ENCODE measurements at places on chromosomes 4 and X.

- DNase-seq = no peak
Measured at GRCh38 chr4:143347484-143348111, 10.9 kb downstream of the GAB1 start.

DNA sequence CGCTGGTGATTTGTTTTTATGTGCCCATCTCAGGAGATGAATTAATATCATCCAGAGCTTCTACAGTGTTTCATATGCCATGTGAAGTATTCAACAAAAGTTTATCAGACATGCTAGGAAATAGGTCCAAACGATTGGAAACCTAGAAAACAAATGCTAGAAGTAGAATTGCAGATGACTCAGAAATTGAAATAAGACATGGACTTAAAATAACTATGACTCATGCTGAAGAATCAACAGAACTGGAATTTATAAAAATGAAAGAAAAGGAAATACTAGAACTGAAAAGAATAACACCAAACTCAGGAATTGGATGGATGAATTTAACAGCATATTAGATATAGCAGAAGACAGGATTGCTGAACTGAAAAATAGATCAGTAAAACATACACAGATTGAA is 172.7 kb upstream of the GIMD1 start:
- DNase-seq = no peak

- no peak for DNase-seq
Measured at GRCh38 chrX:149996515-149996914, 58.2 kb upstream of the EOLA2 start.

GRCh38 chr4:108601532-108601931 is 18.8 kb upstream of the RPL34 start:
- DNase-seq = no peak

- DNase-seq = no peak
Measured at GRCh38 chr4:1504595-1505500, 98.6 kb upstream of the NKX1-1 start.

DNA sequence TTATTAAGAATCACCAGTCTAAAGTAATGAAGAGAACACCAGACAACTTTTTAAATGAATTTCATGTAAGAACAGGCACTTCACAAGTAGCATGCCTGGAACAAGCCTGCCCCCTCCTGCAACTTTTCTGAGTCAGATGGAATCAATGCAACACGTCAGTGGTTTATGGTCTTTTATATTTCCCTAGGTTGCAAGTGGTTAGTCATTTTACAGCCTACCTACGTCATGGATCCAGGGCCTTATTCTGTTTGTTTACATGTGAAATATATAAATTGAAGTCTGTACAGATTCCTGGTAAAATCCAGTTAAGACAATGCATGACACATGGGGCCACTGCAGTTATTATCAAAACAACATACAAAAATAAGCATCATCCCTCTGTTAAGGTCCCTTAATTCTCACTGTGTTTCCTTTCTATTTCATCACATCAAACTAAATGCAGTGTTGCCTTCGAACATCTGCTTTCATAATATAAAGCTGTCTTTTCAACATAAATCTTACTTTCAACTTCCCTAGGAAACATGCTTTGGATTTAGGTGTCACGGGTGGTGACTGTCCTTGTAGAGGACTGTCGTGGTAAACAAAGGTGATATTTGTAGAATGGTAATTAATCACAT is 309.3 kb downstream of the FRMPD4 start:
- no peak for DNase-seq

DNA sequence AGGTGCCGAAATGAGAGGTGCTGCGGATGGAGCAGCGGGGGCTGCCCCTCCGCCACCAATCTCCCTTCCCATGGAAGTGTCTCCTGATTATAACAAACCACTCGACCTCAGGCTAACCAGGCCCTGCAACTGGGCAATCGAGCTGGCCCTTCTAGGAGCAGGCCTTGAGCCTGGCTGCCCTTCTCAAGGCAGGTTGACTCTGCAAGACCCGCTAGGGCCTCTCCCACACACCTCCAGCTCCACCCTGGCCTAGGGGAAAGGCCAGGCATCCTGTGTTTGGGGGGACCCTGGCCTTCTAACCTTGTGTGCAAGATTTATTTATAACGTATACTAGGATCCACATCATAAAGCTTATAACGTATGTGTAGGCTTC is 3.7 kb upstream of the BCOR start:
- no peak for DNase-seq

DNA sequence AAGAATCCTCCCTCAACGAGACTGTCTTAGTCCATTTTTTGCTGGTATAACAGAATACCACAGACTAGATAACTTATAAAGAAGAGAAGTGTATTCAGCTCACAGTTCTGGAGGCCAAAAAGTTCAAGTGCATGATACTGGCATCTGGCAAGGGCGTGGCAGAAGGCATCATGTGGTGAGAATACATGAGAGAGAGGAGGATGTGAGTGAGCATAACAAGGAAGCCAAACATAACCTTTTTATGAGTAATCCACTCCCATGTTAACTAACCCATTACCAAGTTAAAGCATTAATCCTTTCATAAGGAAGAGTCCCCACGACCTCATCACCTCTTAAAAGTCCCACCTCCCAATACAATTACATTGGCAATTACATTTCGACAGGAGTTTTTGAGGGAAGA is 504.6 kb downstream of the IQCM start:
- DNase-seq = no peak

GRCh38 chr4:129167640-129168260 is 71.8 kb downstream of the C4orf33 start:
- DNase-seq = no peak

DNA sequence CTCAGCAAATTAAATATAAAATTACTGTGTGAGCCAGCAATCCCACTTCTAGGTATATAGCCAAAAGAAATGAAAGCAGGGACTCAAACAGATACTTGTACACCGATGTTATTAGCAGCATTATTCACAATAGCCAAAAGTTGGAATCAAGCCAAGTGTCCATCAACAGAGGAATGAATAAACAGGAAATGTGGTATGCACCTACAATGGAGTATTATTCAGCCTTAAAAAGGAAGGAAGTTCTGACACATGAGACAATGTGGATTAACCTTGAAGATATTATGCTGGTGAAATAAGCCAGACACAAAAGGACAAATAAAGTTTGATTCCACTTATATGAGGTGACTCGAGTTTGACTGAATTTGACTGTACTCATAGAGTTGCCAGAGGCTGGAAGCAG is 108.3 kb upstream of the DUSP21 start:
- no peak for DNase-seq

- DNase-seq = no peak
Measured at GRCh38 chr4:100682477-100683218, 164.8 kb upstream of the EMCN start.

DNA sequence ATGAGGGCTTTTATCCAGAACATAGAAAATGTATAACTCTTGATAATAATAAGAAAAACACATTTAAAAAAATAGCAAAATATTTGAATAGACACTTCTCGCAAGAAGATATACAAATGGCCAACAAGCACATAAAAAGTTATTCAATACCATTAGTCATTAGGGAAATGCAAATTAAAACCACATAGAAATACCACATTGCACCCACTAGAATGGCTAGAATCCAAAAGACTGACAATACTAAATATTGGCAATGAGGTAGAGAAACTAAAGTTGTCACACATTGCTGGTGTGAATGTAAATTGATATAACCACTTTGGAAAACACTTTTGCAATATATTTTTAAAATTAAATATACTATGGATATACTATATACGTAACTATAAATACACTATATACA is 754.3 kb upstream of the MAGEB2 start:
- DNase-seq = no peak

DNA sequence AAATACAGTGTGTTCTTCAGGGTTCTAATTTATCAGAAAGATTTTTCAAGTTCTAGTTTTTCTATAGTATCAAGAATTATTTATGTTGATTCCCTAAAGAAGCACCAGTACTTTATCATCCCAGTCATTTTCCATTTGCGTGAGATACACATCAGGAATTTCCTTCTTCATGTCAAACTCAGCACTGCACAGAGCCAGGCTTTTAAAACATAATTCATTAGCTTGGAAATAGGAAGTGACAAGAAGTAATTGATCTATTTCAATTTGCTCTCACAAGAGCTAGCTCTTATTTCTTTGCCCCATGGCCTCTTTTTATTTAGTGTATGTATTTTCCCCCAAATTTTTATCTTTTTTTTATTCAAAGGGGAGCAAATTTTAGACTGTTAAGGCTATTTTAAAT is 13.0 kb upstream of the SLC10A4 start:
- no peak for DNase-seq

- DNase-seq = no peak
Measured at GRCh38 chr4:26715636-26716242, 131.9 kb downstream of the TBC1D19 start.

GRCh38 chr4:6316461-6317003 is 46.9 kb downstream of the WFS1 start:
- no peak for DNase-seq

- no peak for DNase-seq
Measured at GRCh38 chr4:53015681-53016080, 153.6 kb downstream of the RASL11B start.

- DNase-seq = no peak
Measured at GRCh38 chrX:140572724-140573123, 67.9 kb upstream of the SOX3 start.

DNA sequence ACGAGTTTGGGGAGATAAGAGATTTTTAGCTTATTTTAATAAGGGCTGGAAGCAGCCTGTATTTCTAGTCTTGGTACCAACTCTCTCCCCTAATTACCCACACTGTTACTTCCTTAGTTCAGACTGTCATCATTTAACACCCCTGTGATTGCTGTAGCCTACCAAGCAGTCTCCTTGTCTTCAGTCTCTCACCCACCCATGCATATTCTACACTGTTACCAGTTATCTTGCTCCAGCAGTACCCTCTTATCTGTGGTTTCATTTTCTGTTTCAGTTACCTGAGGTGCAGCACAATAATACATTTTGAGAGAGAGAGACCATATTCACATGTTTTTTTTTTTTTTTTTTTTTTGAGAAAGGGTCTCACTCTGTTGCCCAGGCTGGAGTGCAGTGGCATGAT is 80.2 kb downstream of the DIAPH2 start:
- DNase-seq = no peak

DNA sequence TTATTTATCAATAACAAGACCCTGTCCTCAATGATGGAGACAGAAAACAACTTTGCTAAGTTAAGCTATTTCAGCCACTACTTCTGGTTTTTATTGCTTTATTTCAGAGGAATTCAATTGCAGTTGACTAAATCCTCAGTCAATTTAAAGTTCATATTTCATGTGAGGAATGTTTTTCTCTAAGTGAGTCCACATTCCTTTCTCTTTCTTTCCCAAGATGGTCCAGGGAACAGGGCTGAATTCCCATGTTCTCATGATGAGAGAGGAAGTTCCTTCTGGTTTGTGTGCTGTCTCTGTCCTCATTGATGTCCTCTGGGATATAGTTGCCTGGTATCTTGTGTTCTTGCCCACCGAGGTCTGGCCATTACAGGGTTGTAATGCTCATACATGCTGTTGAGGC is 117.2 kb downstream of the SLIT2 start:
- DNase-seq = no peak

- no peak for DNase-seq
Measured at GRCh38 chr4:137702512-137702911, 170.2 kb upstream of the PCDH18 start.

- no peak for DNase-seq
Measured at GRCh38 chr4:72302981-72303704, 265.9 kb downstream of the ADAMTS3 start.

- no peak for DNase-seq
Measured at GRCh38 chr4:60930866-60931265, 269.3 kb upstream of the ADGRL3 start.

All from stimulated activated CD8-positive, alpha-beta memory T cell treated with anti-CD3 and anti-CD28 coated beads, Interleukin-15, amount 100 ng/mL, for 48 hours (primary cell).